Activated CD4-positive, CD25-positive, alpha-beta regulatory T cell treated with anti-CD3 and anti-CD28 coated beads, Interleukin-2, amount 50 U/mL, for 16 hours (primary cell): ENCODE measurements at places on chromosomes 4 and X.

DNA sequence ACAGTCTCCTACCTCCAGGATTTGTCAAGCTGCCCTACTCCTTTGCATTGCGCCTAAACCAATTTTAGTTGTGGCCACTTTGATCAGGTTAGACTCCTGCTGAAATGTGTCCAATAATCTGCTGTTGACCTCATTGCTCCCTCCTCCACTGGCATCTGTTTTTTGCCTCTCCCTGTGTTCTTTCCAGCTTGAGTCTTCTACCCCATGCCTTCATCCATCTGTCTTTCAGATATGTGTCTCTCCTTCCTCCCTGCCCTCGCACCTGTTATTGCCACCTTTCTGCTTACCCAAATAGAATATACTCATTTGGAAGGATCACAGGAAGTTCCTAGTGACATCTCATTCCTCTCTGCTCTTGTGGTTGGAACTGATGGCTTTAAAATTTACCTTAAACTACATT lies 366.6 kb upstream of the CLNK start:
- DNase-seq, result no peak

DNA sequence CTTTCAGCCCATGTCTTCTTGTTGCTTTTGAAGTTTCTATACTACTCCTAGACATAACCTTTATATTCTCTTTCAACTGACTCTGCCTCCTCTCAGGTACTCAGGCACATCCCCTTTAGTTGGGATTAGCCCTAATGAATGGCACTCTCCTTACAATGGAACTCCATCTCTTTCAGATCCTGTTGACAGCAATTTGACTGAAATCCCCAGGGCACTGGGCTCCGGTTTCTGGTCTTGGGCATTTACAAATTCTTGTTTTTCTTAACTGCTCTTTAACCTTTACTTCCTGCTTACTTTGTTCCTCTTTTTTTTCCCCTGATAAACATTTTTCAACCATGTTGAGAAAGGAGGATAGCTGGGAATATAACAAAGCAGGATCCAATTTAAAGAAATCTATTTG lies 68.9 kb downstream of the ENOX2 start:
- no peak for DNase-seq

- no peak for DNase-seq
Observed at GRCh38 chr4:173410079-173410478, 11.2 kb upstream of the SCRG1 start.

DNA sequence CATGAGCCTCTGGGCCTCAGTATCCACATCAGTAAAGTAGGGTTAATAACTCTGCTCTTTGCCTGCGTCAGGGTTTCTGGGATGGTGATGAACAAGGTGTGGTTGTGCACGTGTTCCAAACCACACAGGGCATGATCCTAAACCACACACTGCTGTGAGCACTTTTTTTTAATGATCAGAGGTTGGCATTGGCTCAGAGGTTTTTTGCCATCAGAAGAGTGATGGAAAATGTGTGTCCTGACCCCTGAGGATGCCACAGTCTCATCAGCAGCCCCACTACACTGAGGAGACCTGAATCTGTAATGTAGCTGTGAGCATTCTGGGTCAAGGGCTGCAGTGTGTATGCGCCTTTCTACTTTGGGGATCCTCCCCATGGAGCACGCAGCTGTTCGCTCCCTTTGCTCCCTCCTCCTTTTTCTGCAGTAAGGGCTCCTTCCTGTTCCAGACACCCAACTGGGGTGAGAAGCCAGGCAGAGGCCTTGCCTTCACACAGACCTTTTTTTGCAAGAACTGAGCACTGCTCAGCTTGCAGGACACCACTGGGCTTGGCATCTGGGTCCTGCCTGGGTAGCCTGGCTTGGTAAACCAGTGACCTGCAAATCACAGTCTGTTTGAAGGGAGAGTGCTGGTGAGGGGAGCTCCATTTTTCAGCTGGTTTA lies 87.5 kb downstream of the MAMLD1 start:
- DNase-seq, result no peak

DNA sequence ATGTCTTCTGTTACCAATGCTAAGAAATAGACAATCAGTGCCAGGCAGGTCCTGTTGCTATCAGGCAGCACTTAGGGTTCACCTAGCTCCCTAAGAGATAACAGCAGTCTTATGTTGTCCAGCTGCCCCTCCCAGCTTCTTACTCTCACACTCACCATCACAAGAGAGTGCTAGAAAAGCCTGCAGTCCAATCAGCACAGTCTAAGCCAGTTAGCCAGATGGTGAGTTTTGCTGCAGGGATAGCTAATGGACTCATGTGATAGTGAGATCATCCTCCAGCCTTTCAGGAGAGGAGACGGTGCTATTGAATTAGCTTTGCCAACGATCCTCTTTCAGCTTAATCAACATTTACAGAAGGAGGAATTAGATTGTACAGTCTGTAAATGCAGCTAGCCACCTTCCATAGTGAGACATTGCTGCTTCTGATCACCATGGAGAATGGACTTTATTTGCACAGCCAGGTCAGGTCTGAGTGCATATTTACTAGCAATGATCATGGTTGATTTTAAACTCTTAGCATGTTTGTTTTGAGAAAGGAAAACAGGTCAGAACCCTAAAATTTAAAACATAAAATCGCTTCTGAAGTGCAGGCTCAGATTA lies 438.3 kb downstream of the CENPC start:
- no peak for DNase-seq

DNA sequence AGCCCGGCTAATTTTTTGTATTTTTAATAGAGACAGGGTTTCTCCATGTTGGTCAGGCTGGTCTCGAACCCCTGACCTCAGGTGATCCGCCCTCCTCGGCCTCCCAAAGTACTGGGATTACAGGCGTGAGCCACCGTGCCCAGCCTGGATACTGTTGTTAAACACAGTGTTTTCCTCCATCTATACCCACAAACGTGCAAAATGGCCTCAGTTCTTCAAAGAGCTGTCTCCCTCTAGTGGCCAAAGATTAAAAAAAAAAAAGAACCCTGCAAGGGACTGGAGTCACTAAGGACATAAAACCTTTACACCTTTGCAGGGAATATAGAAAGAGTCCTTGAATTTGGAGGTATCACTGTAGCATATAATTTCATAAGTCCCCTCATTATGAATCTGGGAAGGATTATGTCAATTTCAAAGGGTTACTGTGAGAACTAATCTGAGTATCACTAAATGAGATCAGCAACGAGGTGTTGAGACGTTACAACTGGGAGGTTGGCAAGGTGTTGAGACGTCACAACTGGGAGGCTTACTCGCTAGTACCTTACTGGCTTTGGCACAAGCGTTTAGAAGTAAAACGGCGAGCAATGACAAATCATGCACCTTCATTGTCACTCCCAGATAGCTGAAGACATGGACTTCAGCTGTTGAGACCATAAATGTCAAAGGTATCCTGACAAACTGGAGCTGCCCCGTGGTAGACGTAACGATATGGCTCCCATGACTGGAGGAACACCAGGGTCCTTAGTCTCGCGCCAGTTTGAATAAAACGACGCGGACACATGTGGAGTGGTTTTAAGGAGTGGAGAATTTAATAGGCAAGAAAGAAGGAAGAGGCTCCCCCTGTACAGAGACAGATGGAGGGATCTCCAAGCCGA lies 33.4 kb upstream of the ENPP6 start:
- DNase-seq, result no peak

DNA sequence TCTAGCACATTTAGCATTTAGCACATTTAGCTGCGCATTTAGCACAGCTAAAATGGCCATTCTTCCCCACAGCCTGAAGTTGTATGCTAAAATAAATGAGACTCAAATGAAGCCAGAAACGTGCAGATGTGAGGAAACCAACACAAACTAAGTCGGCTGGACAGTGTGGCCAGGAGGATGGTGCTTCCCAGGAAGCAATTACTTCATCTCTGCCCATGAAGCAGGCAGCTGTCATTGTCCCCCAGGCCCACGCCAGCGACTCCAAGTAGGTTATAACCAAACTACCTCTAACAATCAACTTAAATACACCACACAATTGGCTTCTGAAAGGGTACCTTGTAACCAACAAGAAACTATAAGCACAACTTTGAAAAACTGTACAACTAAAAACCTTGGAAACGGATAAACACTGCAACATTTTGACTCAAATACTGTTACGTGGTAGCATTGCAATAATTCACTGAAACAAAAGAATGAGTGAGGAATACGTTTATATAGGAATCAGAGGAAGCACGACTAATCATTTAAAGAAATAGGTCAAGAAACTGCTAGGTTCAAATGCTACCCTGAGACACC lies 39.2 kb downstream of the AFAP1 start:
- DNase-seq, result no peak

DNA sequence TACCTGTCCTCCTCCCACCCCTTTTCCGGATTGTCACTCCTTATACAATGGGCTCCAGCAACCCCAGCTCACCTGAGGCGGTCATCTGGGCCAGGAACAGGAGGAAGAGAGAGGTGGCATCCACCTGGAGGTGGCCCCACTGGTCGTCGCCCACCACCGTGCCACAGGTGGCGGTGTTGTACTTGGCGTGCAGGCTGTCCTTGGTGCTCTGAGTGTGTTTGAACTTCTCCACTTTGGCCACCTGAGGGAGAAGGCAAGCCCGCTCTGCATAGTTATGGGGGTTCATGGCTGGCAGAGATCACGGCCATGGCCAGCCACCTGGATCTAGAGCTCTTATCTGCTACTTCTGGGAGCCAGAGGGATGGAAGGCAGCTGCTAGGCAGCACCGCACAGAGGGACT lies 32.9 kb downstream of the PHKA2 start:
- no peak for DNase-seq

- no peak for DNase-seq
Observed at GRCh38 chrX:38896724-38897298, 95.6 kb downstream of the MID1IP1 start.

GRCh38 chrX:39725928-39726619 lies 371.7 kb downstream of the BCOR start:
- no peak for DNase-seq

GRCh38 chr4:170090352-170091052 lies 746 bp upstream of the AADAT start:
- no peak for DNase-seq

GRCh38 chr4:151798678-151799416 lies 38.0 kb upstream of the GATB start:
- DNase-seq, result no peak

DNA sequence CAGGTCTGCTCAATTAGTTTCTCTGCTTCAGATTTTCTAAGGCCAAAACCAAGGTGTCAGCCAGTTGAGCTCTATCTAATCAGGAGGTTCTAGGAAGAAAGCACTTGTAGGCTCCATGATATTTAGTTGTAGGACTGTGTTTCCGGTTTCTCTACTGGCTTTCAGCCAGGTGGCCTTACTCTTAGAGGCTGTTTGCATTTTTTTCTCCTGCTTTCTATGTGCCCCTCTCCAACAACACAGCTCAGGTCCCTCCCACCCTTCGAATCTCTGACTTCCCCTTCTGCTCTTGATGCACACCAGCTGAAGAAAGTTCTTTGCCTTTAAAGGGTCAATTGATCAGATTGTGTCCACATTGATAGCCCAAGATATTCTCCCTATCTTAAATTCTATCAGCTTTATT lies 245.2 kb downstream of the RAB28 start:
- DNase-seq, result no peak

DNA sequence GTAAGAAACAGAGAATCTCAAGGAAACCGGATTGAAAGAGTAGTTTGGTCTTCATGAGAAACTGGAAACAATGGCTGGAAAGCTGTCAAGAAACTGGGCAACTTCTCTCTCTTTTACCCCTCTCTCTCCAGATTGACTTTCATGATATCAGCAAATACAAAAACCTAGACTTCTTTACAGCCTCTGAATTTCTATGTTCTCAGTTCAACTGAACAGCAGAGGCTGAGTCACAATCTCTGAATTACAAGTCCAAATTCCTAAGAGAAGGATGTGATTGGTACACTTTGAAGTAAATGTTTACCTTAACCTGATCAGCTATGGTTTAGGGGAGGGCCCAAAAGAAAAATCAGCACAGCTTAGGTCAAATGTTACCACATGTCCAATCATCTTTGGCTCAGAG lies 974.9 kb downstream of the RPA4 start:
- DNase-seq, result no peak
